ENCODE measurements at places on chromosomes 5 and 9.
A peak's percentile ranks its signal among the peaks of the same experiment; 100 is the strongest.

DNA sequence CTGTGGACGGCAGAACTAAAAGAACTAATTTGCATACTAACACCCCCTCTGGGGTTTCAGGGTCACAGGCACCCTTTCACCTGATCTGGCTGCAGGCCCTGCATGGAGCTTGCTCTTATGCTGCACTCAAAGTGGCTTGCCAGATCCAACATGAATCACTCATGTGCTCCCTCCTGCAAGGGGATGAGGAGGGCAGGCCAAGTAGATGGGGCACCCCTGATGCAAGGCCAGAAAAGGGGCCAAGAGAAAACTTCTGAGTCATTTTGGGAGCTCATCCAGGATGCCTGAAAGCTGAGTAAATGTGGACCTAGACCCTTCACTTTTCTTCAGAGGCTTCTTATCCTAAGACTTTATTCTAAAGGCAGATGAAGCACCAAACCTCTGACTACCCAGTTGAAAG, 558.5 kb upstream of the PTGER4 start:
- DNase-seq, result no peak
- no peak overlapping the region for H3K27ac ChIP-seq
- H3K4me3 ChIP-seq, result no peak overlapping the region
- no peaks in the 10 kb centered on the region for H3K4me1 ChIP-seq
- H3K27me3 ChIP-seq, result no peaks in the 10 kb centered on the region

DNA sequence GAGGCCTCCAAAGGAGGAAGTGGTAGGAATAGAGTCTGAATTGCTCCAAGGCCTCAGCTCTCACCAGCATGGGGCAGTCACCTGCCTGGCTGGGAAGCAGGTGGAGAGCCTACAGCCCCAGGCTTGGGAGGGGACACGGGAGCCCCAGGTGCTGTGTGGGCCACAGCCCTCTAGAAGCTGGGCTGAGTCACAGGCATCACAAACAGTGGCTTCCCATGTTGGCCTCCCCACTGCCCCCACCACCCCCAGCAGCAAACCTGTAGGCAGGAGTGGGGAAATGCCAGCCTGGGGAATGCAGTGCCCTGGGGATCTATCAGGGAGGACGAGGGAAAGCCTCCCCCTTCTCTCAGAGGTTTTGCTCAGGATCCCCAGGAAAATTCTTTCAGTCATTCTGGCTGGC, 309.6 kb downstream of the SLIT3 start:
- H3K27me3 ChIP-seq, result no peaks in the 10 kb centered on the region
- no peak overlapping the region for H3K27ac ChIP-seq
- H3K4me3 ChIP-seq, result no peak overlapping the region
- no peak for DNase-seq
- no peaks in the 10 kb centered on the region for H3K36me3 ChIP-seq

DNA sequence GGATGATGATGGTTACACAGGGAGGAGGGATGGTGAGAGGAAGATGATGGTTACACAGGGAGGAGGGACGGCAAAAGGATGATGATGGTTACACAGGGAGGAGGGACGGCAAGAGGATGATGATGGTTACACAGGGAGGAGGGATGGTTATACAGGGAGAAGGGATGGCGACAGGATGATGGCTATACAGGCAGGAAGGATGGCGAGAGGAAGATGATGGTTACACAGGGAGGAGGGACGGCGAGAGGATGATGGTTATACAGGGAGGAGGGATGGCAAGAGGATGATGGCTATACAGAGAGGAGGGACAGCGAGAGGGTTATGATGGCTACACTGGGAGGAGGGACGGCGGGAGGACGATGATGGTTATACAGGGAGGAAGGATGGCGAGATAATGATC, 64.1 kb upstream of the FCN1 start:
- no peak overlapping the region for H3K4me3 ChIP-seq
- H3K27ac ChIP-seq, result no peak overlapping the region
- no peak for DNase-seq
- H3K27me3 ChIP-seq, result no peaks in the 10 kb centered on the region

- H3K4me1 ChIP-seq, result no peaks in the 10 kb centered on the region
- H3K27ac ChIP-seq, result no peak overlapping the region
- no peak for DNase-seq
- H3K36me3 ChIP-seq, result no peaks in the 10 kb centered on the region
Observed at GRCh38 chr5:163163858-163164257, 273.5 kb upstream of the CCNG1 start.

- H3K36me3 ChIP-seq, result no peaks in the 10 kb centered on the region
- H3K4me3 ChIP-seq, result no peak overlapping the region
- H3K27ac ChIP-seq, result no peak overlapping the region
- no peak for DNase-seq
- no peaks in the 10 kb centered on the region for H3K27me3 ChIP-seq
Observed at GRCh38 chr5:159337016-159337955, 7.0 kb upstream of the IL12B start.

GRCh38 chr5:23112237-23112636, 259.1 kb upstream of the CDH12 start:
- DNase-seq, result no peak
- H3K27me3 ChIP-seq, result no peaks in the 10 kb centered on the region
- no peaks in the 10 kb centered on the region for H3K4me1 ChIP-seq
- H3K4me3 ChIP-seq, result no peak overlapping the region
- no peaks in the 10 kb centered on the region for H3K36me3 ChIP-seq

DNA sequence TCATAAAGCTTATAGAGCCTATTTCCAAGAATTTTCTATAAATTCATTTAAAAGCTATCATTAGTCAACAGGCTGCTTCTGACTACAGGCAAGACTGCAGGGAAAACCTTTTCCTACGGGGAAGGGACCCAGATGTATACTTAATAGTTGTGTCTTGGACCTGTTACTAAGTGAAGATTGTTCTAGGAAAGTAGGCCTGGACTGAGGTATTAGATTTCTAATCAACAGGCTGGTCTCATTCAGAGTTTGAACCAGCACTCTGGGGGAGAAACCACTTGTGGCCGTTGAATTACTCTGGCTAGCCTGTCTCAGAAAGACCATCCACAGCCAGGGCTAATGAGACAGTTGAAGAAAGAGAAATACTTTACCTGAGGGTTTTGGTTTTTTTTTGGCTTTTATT, 60.0 kb downstream of the IL6ST start:
- no peak overlapping the region for H3K27ac ChIP-seq
- no peak for DNase-seq
- H3K36me3 ChIP-seq, result peaks cover 7% of the 10 kb centered on the region
- peaks cover 3% of the 10 kb centered on the region for H3K4me1 ChIP-seq
- H3K4me3 ChIP-seq, result no peak overlapping the region
- H3K27me3 ChIP-seq, result no peaks in the 10 kb centered on the region

- H3K27ac ChIP-seq, result no peak overlapping the region
- no peak for DNase-seq
- no peaks in the 10 kb centered on the region for H3K4me1 ChIP-seq
Observed at GRCh38 chr5:88964831-88965230, 81.8 kb upstream of the MEF2C start.

GRCh38 chr9:38392235-38393127, at the start of gene ALDH1B1:
ALDH1B1 (plus strand) TSS chr9:38392702; CDS start chr9:38395749, 3,047 bp downstream.
- peaks cover 33% of the 10 kb centered on the region for H3K4me1 ChIP-seq
- no peaks in the 10 kb centered on the region for H3K36me3 ChIP-seq
- no peaks in the 10 kb centered on the region for H3K27me3 ChIP-seq
- peak within 1 kb of the TSS; percentile 90 for H3K4me3 ChIP-seq

DNA sequence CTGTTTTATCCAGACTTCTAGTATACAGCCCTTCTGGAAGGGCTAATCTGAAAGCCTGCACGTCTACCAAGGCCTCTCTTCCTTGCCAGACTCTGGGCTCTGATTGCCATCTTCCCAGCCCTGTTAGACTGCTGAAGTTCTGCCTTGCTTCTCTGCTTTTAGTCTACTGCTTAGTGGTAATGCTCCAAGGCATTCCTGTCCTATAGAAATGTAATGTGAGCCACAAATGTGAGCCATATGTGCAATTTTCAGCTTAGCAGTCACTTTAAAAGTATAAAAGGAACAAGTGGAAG, 32.1 kb downstream of the WNK2 start:
- H3K27me3 ChIP-seq, result no peaks in the 10 kb centered on the region
- H3K36me3 ChIP-seq, result no peaks in the 10 kb centered on the region
- no peak for DNase-seq
- no peak overlapping the region for H3K27ac ChIP-seq
- peaks cover 44% of the 10 kb centered on the region for H3K4me1 ChIP-seq

DNA sequence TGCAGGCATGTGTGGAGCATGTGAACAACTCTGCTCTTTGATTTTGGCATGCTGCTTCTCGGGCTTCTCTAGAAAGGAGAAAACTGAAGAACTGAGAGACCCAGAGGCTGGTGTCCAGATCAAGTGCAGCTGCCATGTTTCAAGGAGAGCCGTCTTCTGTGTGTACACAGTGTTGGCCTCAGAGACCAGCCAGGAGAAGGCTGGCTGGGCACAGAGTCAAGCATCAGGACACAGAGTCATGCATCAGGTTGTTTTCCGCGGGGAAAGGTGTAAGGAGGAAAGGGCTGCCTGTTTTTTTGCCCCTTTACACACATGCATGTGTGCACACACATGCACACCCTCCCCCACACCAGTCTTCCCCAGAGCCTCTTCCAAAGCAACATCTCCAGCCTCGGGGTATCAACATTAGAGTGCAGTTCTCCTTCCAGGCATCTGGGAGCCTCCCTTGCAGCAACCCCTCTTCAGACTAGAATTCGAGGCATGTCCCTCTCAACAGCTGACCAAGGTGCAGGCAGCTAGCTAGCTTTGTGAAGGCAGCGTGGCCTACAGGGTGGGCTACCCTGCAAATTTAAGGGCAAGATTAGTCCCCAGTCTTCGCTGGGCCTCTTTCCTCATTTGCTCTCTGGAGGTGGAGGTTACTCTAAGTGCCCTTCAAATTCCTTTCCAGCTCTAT, 180.9 kb downstream of the AOPEP start:
- no peaks in the 10 kb centered on the region for H3K27me3 ChIP-seq
- H3K36me3 ChIP-seq, result no peaks in the 10 kb centered on the region
- DNase-seq, result no peak
- no peak overlapping the region for H3K4me3 ChIP-seq

DNA sequence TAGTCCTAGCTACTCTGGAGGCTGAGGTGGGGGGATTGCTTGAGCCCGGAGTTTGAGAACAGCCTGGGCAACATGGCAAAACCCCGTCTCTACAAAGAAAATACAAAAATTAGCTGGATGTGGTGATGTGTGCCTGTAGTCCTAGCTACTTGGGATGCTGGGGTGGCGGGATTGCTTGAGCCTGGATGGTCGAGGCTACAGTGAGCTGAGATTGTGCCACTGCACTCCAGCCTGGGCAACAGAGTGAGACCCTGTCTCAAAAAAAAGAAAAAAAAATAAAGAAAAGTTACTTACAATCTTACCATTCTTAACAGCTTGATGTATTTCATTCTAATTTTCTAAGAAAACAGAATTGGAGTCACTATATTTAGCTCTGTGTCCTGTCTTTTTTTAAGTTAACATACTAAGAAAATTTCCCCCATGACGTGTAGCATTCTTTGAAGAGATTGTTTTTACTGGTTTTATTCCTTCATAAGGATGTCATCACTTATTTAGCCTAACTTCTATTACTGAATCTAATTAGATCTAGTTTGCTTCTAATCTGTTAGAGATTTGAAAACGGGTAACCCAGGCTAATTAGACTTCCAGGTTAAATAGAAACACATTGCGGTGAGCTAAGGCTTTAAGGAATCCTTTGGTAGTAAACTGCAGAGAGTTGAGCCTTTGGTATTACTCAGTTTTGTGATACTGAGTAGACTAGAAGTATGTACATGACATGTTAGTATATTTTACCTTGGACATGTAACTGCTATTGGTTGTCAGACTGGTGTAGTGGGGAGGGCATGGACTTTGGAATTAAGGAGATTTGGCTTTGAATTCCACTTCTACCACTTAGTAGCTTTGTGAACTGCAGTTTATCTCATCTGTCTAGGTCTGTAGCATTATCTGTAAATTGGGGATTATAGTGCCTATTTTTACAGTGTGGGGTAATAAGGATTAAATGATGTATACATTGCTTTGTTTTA, 24.0 kb downstream of the HSPA4 start:
- H3K27ac ChIP-seq, result no peak overlapping the region
- no peak for DNase-seq
- no peaks in the 10 kb centered on the region for H3K27me3 ChIP-seq
- H3K4me1 ChIP-seq, result peaks cover 5% of the 10 kb centered on the region

DNA sequence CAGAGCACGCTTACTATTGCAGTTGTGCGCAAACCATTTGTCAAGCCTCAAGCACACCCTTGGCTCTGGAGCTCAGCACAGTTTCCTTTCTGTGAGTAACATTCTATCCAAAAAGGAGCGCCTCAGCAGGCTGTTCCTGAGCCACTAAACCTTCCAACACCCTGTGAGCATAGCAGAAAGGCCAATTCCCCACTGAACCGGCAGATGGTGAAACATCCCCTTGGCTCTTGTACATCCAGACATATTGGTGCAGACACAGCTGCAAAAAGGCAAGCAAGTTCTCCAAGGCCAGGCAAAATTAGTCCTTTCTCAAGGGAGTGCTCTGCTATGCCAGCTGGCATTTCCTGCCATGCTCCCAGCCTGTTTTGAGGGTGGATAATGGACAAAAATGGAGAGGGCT, 44.1 kb upstream of the CEMIP2 start:
- no peak overlapping the region for H3K4me3 ChIP-seq
- H3K27ac ChIP-seq, result no peak overlapping the region
- H3K36me3 ChIP-seq, result no peaks in the 10 kb centered on the region
- H3K4me1 ChIP-seq, result no peaks in the 10 kb centered on the region
- H3K27me3 ChIP-seq, result no peaks in the 10 kb centered on the region
- DNase-seq, result no peak

- no peak for DNase-seq
- no peaks in the 10 kb centered on the region for H3K27me3 ChIP-seq
- H3K27ac ChIP-seq, result no peak overlapping the region
- H3K4me3 ChIP-seq, result no peak overlapping the region
- peaks cover 2% of the 10 kb centered on the region for H3K36me3 ChIP-seq
- H3K4me1 ChIP-seq, result no peaks in the 10 kb centered on the region
Observed at GRCh38 chr9:96006961-96007360, 131.5 kb downstream of the ERCC6L2 start.

DNA sequence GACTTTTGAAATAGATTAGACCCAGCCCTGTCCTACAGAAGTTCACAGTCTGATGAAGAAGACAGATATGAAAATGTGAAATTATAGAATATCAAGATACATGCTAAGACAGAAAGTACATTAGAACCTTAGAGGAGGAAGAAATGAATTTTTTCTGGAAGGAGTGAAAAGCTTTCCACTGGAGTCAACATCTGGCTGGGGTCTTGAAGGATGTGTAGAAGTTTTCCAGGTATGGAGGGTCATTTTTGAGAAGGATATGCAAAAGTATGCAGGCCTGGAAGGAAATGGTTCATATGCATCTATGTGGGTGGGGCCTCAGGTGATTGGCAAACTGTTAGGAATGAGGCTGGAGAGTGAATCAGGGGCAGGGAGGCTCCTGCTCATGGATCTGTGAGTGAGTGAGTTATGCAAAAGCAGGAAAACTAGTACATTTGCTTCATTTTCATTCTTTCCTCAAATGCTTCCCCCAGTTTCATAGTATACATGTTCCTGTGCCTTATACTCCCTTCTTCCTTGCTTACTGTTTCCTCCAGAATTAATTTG, 142.3 kb downstream of the GRIA1 start:
- no peaks in the 10 kb centered on the region for H3K4me1 ChIP-seq
- no peaks in the 10 kb centered on the region for H3K36me3 ChIP-seq
- no peak for DNase-seq
- no peaks in the 10 kb centered on the region for H3K27me3 ChIP-seq
- no peak overlapping the region for H3K27ac ChIP-seq

Measured in body of pancreas (tissue), 4 donors.